ENCODE measurements at places on chromosomes 4 and X.
A peak's percentile ranks its signal among the peaks of the same experiment; 100 is the strongest.

DNA sequence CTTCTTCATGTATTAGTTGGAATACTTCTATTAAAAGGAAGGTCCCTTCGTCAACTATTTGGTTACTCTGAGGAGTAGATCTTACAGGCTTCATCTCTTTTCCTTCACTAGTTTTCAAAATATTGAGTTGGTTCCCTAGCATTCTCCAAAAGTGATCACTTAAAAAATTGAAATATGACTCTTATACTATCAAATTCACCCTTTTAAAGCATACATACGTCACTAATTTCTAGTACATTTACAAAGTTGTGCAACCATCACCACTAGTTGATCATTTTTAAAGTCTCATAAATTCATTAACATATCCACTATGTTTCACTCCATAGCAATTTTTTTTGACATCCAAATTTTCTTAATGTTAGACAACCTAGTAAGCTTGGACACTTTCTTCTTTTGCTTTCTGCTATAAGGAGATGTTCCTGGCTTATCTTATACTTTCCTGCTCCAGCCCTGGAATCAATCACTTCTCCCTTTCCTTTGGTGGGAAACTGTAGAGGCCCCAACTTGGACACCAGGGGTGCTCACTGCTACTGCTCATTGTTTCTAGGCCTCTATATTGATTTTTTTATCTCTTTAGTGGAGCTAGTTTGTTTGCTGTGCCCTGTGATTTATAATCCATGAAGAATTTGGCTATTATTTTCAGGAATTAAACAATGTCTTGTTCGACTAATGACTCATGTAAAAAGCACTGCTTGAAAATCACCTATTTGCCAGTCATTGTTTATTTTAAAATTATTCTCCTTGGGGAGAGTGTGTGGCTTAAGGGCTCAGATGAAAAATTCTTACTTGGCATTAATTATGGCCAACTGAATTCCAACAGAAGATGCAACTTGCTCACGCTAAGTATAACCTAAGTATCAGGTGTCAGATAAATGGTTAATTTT, 4.0 kb upstream of the ZFX start:
- peak; percentile 63 for DNase-seq

DNA sequence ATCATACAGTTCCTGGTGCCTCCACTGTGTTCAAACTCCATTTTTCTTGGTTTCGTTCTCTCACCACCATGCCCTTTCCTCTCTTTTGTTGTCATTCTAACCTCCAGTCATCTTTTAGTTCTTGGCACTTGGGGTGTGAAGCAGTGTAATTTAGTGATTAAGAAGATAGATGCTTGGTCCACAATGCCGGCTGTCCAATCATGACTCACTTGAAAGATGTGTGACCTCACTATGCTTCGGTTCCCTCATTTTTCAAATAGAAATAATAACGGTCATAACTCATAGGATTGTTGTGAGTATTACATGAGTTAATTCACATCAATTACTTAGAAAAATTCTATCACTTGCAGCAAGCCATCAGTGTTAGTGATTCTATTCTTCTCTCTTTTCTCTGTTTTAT, 327.8 kb downstream of the ADGRL3 start:
- DNase-seq, result peak; percentile 18

- no peak for DNase-seq
Observed at GRCh38 chr4:183266371-183266770, 53.7 kb downstream of the CLDN22 start.

- no peak for DNase-seq
Observed at GRCh38 chr4:67546004-67546356, 677 bp upstream of the CENPC start.

DNA sequence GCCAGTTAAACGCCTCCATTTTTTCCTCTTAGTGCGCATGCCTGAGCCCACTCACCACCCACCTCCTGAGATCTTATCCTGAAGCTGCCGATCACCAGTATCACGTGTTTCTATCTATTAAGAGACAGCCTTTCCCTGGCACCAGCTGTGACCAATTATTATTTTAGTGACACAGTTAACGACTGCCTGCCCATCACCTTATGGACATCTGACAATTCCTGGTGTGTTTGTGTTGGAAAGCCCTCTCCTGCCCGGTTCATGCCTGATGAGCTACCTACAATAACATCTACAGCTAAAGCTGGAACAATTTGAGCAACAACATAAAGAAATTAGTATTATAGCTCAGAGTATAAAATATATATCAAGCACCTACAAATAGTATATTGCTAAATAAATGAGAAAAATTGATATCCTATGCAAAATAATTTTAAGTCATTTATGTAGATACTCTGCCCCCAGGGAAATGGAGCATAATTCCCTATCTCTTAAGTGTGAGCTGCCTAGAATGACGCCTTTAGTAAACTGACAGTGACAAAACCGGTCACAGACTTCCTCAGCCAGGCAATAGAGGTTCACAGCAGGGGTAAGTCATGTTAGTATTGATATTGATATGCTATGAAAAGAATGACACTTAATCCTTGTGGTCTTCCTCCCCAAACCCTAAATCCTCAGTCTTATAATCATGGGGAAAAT, 862.2 kb downstream of the TRAM1L1 start:
- DNase-seq, result no peak

- DNase-seq, result no peak
Observed at GRCh38 chr4:184647266-184648053, 1.8 kb downstream of the CASP3 start.

- no peak for DNase-seq
Observed at GRCh38 chrX:37776987-37777325, 2.9 kb upstream of the CYBB start.

GRCh38 chrX:129845616-129846190, 2.0 kb upstream of the ZDHHC9 start:
- no peak for DNase-seq

DNA sequence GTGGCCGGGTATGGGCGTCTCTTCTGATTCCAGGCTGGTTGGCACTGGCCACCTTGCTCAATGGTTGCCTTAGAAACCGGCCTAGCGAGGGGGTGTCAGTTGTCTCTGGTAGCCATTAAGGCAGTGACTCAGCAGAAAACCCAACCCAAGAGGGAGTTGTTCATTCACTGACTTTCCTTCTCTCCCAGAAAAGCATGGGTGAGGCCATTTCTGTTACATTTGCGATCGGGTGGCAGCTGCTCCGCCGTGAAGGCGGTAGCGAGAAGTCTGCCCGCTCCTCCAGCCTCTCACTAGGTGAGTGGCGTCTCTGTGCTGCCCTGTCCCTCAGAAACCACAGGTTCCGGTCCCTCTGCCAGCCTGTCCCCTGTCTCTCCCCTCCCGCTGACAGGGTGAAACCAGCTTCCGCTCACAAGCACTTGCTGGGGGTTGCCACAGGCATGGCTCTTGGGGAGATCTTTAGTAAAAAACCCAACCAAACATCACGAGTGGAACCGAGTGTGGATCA, 17.4 kb downstream of the IRAK1 start:
- DNase-seq, result peak; percentile 72
